Coronary artery (tissue), 2 donors: ENCODE measurements at places on chromosomes 4 and X.

GRCh38 chr4:40992472-40993295 lies 221.7 kb downstream of the APBB2 start:
- DNase-seq: no peak

DNA sequence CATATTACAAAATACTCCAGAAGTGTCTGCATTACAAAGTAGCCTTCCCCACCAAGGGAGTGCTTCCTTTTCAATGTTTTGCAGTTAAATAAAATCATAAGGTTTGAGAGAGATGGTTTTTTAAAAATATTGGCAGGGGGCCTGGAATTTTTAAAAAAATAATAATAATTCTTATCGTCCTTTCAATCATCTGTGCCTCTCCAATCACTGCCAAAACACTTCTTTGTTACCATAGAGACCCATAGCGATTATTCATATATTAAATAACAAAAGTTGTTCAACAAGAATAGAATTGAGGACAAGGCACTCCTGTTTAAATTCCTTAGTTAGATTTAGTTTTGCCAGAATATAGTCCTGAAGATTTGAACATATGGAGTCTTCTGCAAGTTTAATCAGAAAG lies 203.1 kb downstream of the FAT4 start:
- DNase-seq: no peak

- DNase-seq: no peak
These were observed 130.2 kb upstream of the FAM9B start for GRCh38 chrX:9164086-9164485.

DNA sequence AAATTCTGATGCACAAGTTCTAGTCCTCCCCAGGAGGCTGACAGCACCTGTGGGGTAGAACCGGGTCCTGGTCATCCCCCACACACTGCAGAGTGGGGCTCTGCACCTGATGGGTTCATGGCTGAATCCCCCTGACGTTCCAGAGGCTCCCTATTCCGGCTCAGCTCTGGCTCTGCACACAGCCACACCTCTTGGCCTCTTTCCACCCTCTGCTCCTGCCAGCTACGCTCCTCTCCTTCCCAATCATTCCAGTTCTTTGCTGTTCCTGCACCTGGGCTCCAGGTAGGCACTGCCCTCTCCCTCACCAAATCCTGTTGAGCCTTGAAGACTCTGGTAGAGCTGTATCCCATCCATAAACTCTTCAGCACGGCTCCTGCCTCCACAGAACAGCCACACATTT lies 75.5 kb downstream of the GATB start:
- DNase-seq: no peak

DNA sequence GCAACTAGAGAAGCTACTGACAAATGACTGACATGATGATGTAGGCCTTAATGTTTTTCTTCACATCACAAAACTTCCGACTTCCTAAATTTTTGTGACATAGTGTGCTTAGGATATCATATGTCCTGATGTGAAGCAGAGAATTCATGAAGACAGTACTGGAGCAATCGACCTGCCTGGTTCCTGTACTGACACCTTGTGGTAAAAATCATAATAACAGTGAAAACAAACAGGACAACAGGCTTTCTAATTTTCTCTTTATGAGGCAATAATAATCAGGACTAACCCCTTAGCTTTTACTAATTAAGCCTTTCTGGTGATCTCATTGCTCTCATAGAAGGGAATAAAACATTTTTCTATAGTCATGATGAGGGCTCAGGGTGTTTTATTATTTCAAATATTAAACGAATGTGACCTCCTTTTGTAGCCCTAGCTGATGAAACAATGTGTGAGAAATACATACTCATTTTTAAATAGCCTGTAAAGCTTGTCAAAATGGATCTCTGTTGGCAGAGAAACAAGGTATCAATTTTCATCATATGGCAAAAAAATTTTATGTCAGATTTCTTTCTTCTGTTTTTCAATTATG lies 158.4 kb downstream of the TENT5D start:
- no peak for DNase-seq

GRCh38 chrX:110389570-110389969 lies 30.9 kb downstream of the RTL9 start:
- no peak for DNase-seq

GRCh38 chr4:139553751-139554641 lies 2.0 kb downstream of the SETD7 start:
- no peak for DNase-seq

GRCh38 chrX:39953879-39954278 lies 143.9 kb downstream of the BCOR start:
- DNase-seq: no peak

DNA sequence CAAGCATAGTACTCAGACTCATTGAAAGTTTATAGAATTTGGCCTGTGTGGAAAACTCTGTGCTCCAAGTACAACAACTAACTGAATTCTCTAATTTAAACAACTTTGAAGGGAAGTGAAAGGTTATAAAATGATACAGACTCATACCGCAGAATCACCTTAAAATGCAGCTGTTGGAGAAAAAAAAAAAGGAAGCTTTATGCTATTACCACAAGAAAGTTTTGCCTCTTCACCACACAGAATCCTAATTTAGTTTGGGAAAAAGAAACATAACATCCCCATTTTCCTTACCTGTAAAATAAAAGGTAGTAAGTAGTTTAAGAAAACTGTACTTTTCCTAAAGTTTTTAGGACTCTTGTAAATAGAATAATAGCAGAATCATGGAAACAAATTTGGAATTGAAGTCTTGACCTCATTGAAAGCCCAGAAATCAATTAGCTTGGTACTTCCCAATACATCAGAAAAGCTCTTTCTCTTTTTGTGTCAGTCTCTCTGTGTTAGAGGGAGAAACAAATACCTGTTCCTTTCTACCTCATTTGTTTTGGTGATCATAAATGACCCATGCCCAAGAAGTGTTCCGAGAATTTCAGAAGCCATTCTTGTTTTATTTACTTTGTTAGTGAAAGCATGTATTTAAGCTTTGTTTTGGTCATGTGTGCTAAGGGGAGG lies 78.8 kb downstream of the NFKB1 start:
- no peak for DNase-seq

DNA sequence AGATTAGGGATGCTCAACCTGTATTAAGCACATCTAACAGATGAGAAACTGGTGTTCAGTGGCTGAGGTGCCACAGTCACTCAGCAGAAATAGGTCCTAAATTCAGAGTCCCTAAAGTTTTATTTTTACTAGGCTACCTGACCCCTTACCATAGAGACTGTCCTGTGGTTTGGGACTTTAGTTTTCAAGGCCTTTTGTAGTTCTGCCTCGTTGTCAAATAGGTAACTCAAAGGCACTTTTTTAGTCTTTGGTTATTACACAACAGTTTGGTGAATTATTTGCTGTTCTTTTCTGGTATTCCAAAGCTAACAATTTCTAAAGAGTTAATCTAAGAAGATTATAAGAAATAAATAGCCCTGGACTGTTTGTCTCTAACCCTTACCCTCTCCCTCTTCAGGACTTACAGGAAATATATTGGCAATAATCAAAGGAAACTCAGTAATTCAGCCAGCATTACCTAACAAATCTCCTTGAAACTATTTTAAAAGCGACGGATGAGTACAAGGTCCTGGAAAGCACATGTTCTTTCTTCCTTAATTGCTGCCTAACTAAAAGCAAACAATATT lies 12.8 kb upstream of the SERTM2 start:
- DNase-seq: no peak
